ENCODE measurements at places on chromosomes 12 and 14.

GRCh38 chr14:26427097-26427496, 170.7 kb downstream of the NOVA1 start:
- no peak for DNase-seq

- no peak for DNase-seq
These were observed 129.9 kb upstream of the CLEC14A start for GRCh38 chr14:38385836-38386235.

DNA sequence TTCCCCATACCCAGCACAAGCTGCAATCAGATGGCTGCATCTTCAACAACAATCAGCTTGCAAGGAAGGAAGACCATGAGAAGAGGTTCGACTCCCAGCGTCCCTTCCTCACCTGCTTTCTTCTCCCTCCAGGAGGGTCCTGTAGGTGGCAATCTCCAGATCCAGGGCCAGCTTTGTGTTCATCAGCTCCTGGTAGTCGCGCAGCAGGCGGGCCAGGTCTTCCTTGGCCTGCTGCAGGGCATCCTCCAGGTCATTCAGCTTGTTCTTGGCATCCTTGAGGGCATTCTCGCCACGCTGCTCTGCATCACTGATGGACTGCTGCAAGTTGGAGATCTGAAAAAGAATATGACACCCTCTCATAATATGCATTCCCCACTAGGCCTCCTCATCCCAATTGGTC, 4.0 kb downstream of the KRT1 start:
- DNase-seq = no peak

DNA sequence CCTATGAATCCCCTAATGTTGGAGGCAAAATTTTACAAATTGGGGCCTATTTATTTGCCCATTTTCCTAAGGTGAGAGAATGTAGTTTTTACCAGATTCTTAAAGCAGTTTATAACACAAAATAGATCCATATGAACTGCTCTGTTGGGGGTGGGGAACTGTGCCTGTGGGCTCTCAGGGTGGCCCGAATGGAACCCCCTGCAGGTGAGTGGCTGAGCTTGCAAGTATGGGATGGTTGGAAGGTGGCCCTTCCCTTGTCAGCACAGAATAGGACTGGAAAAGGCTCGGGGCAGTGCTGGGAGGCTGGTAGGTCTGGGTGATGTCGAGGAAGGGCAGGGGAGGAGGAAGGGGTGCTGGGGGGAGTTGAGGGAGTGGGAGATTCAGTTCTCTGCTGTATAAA, 4.9 kb downstream of the VSX2 start:
- DNase-seq = no peak

GRCh38 chr14:85400678-85401077, 129.3 kb upstream of the FLRT2 start:
- no peak for DNase-seq

DNA sequence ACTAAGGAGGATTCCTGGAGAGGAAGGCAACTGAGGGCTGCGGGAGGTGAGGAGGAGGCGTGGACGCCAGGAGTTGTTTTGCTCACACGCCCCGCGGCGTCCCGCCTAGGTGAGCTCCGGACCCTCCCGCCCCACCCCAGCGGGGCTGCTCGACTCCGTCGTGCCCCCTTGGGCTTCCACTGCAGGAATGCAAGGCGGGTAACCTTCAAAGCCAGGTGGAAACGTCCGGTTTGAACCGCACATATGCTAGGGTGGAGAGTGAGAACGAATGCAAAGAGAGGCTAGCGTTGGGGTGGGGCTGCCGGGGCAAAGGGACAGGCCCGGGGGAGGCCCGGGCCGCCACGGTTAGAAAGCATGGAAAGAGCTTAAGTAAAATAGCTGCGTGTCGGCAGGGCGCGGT, 5.4 kb upstream of the DPPA3 start:
- no peak for DNase-seq

DNA sequence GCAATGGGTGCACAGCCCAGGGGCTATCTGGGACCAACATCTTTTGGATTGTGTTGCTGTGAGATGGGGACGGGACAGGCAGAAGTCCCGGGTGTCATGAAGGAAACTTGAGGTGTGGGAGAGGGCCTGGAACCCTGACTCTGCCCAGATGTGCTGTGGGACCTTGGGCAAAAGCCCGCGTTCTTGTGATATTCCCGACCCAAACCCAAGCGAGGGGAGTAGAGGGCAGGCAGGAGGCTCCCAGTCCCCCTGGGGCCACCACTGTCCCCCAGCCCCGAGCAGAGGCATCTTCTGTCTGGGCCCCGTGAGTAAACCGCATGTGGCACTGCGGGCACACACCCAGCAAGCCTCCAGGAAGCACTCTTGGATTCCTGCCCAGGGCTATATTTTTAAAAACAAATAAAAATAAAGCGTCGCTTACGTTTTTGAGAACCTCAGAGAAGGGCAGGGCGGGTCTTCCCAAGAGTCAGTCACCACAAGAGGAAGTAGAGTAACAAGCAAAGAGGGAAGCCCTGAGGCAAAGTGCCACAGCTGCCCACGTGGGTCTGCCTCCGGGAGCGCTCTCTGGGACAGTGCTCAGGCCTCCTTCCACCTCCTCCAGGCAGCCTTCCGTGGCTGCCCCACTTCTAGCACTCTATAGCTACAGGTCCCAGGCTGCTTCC, 39.5 kb downstream of the BEGAIN start:
- DNase-seq = no peak

- DNase-seq = no peak
These were observed 404.7 kb downstream of the DAD1 start for GRCh38 chr14:22184157-22184829.

- no peak for DNase-seq
These were observed 2.3 kb upstream of the TRAFD1 start for GRCh38 chr12:112122823-112123690.

- no peak for DNase-seq
These were observed 640.7 kb downstream of the DIO2 start for GRCh38 chr14:79570648-79571047.

DNA sequence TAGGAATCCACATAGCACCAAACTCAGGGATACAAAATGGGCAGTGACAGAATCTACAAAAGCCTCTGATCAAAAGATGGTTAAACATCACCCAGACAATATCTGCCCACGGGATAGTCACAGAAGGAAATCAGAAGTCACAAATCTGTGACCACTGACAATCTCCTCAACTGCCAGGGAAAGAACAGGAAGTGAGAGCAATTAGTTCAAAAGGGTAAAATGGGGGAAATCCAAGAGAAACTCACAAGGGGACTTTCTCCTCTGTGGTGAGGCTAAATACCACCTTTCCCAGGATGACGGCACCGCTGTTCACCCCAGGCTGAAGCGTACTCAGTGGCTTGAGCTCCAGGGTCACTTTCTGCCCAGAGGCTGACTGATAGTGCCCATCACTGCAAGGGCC, 10.7 kb downstream of the TTC5 start:
- no peak for DNase-seq

GRCh38 chr14:36173161-36173560, 3.4 kb downstream of the PTCSC3 start:
- no peak for DNase-seq

DNA sequence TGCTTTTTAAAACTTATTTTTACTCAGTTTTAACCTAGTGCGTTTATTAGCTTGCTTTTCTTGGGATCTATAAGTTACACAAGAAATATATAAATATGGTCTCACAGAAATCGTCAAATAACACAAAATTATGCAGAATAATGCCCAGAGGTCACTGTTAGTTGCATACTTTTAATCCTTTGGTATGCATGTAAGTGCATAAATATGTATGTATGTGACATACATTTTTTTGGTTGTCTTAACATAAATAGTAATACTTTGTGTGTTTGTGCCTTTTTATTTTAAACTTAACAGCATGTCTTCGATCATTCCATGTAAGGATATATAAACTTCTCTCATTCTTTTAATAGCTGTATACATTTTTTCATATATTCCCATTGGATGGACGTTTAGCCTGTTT, 459.6 kb downstream of the PCNX1 start:
- DNase-seq = no peak

DNA sequence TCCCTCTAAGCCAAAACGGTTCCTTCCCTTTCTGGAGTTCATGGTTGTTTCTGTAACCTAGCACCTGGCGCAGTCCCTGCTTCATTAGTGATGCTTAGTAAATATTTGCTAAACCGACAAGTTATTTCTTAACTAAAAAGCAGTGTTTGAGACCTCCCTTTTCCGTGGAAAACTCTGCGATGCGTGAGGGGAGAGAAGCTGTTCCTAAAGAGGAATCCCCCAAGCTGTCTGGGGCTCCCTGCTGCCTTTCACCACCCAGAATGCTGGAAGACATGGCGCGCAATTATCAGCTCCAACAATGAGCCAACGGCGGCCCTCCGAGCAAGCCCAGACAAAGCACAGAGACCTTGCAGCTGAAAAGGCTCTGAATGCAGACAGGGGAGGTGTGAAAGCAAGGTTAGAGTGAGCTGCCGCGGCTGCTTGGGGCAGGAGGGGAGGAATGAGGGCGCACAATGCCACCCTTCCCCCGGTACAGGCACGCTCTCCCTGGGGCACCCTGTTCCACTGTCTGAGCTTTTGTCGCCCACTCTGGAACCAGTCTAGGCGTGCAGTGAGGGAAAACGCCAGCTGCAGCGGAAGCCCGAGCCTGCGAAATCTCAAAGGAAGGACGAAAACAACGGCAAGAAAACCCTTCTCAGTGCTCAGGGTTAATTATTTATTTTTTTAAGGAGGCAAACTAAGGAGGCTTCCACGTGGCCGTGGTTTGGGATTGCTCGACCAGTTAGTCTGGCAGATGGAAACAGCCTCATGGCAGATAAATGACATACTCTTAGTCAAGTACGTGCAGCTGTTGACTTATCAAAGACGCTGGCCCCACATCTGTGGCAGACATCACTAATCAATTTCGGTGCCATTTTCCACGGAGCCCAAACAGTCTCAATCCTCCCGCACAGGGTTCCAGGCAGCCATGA, 66.3 kb downstream of the RBM19 start:
- no peak for DNase-seq

DNA sequence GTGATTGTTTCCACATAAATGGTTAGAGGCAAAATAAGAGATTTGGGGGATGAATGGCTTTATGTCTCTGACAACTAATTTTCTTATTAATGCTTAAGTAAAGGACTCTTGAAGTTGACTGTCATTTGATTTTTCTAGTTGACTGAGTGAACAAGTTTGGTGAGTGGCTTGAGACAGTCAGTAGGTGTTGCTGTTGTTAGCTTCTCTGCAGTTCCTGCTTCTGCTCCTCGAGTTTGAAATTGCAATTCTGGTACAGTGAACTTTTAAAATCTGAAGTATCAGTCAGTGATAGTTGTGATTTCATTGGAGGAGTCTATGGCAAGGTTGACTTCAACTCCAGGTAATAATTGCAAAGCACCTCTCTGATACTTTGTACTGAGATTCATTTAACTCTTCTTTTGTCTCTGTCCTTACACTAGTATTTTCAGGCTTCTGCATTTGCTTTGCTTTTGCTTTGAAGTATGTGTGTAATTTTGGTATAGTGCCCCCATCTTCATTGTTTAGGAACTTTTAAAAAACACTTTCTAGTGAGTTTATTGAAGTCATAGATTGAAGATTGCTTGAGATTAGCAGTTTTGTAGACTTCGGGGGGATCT, 415.5 kb downstream of the PCNX1 start:
- no peak for DNase-seq

DNA sequence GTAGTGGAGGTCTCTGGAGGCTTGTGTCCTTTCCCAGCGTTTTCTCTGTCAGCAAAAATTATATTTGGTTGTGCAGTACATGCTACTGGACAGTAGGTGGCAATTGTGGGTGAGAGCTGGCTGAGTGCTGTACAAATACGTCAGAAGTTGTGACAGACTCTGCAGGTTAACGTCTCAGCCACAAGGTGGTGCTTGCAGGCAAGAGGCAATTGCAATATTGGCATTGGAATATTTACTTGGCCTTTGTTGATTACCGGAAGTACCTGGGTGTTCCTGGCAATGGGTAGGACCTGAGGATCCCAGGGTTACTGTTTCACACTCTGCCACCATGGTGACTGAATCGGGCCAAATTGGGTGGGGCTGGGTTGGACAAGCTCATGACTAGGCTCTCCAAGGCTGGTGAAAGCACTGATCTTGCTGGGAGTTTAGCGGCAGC, 333.9 kb upstream of the LMO3 start:
- no peak for DNase-seq

- DNase-seq = no peak
These were observed 76.7 kb downstream of the TMEM121 start for GRCh38 chr14:105602799-105603793.

DNA sequence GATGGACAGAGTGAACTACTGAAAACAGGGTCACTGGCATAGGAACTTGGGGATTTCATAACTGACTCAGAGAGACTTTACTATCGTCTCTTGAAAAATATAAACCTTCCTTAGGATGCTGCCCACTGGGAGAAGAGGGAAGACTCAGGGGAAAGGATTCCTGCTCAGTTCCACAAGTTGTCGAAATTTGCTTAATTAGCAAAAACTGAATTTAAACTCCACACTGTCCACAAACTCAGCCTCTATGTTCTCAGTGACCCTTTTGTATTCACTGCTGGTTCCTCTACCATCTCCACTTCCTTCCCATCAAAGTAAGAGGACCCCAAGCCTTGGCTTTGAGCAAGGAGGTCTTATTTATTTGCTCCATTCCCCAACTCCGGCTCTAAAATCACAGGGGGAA, 7.2 kb upstream of the MYL6B start:
- no peak for DNase-seq

GRCh38 chr12:40215982-40216381, 8.8 kb upstream of the LRRK2 start:
- DNase-seq = no peak

DNA sequence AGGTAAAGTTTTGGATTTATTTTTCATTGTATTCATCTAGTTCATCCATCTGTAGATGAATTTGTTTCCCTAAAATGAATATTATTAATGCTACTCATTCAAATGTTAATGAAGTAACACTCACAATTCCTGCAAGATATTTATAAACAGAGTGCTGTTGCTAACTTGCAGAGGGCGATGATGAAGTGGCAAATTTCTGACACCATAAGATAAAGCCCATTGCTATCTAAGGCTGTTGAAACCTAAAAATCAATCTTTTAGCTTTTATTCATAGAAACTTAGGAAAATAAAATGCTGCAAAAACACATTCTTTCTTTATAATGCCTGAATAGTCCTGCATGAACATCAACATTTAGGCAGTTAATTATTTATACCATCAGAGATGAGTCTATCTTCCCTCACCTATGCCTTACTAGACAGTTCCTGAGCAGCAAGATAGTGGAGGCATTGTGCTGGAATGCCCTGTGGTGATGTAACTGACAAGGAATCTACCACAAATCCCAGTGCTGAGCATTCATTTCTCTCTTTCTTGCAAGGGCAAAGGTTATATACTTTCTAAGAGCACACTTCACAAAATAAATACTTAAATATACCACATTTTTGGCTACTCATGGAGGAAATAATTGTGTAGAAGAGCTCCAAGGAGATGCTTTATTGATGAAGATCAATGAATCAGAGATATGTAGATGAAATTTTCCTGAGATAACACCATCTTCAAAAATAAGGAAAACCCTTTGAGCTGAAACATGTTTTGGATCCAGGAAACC, 57.6 kb downstream of the LMNTD1 start:
- DNase-seq = no peak

GRCh38 chr12:53205747-53206419, 1.2 kb downstream of the ITGB7 start:
- no peak for DNase-seq

DNA sequence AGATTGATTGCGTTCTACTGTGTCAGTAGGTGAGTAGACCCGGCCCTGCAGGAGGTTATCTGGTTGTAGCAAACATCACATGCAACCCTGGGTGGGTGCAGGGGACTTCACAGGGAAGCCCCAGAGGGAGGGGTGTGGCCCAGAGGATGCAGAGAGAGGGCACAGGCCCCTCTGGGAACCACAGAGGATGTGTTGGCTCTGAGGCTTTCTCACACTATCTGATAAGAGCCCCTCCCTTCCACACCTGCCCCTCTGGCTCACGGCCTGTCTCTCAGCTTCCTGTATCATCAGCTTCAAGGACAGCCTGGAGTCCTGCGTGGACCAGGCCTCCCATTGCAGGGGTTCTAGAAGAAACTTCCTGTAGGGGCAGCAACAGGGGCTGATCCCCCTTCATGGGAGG, 101.9 kb downstream of the RIN3 start:
- DNase-seq = no peak
